Endodermal cell (in vitro differentiated cells): ENCODE measurements at places on chromosomes 6 and 20. TPM values are rescaled to one million over a fixed set of nuclear protein-coding genes. Genes with fewer than 3 reads are reported as not detected.

GRCh38 chr6:144805049-144805448, 519.9 kb downstream of the UTRN start:
- DNase-seq, result no peak

DNA sequence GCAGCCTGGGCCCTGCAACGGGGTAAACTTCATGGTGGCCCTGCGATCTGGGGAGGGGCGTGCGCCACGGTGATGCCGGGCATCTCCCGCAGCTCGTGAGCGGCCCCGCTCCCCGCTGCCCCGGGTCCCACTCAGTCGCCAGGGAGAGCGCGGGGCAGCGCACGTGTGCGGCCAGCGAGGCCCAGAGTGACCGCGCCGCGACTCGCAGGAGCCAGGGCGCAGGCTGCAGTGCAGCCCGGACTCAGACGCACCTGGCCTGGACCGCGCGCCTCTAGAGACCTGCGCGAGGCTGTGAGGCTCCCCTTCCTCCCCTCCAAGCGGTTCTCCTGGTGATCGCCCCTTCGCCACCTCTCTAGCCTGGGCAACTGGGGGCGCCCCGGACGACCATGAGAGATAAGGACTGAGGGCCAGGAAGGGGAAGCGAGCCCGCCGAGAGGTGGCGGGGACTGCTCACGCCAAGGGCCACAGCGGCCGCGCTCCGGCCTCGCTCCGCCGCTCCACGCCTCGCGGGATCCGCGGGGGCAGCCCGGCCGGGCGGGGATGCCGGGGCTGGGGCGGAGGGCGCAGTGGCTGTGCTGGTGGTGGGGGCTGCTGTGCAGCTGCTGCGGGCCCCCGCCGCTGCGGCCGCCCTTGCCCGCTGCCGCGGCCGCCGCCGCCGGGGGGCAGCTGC, 652 bp downstream of the BMP6 start:
- DNase-seq, result peak; percentile 83

GRCh38 chr6:53583451-53583850, 38.5 kb upstream of the GCLC start:
- no peak for DNase-seq

- DNase-seq, result no peak
Measured at GRCh38 chr6:2077826-2078225, 167.6 kb downstream of the GMDS start.

Gene SLC25A27
- total RNA-seq, result 10.3 and 12.8 TPM in 2 replicates

Gene C6orf15
- total RNA-seq, result not detected in 3 replicates

GRCh38 chr6:43089874-43090558, 13.9 kb downstream of the PTK7 start:
- peak; percentile 75 for DNase-seq

- no peak for DNase-seq
Measured at GRCh38 chr6:52994839-52995088, 320 bp downstream of the GSTA4 start.

Gene SPTLC3
- 0.63 and 1.6 TPM in 2 replicates for total RNA-seq

GRCh38 chr6:37514321-37514771, 14.7 kb upstream of the CCDC167 start:
- no peak for DNase-seq
